ENCODE measurements at places on chromosomes 3 and 15. TPM values are rescaled to one million over a fixed set of nuclear protein-coding genes. Genes with fewer than 3 reads are reported as not detected.

CLRN1 gene
- not detected for total RNA-seq

MKRN2OS gene
- total RNA-seq = 1.8 TPM

ACOX2 gene
- total RNA-seq = not detected

BFSP2 gene
- total RNA-seq = not detected

SIDT1 gene
- total RNA-seq = under 0.01 TPM

CYP1A2 gene
- total RNA-seq = not detected

AMT gene
- total RNA-seq = 0.52 TPM

CCNB2 gene
- 2.0 TPM for total RNA-seq

TRA2B gene
- 170 TPM for total RNA-seq

CMTM7 gene
- 7.5 TPM for total RNA-seq

GABRA5 gene
- total RNA-seq = not detected

FOXB1 gene
- not detected for total RNA-seq

IP6K2 gene
- total RNA-seq = 50.7 TPM

SPATA12 gene
- 0.10 TPM for total RNA-seq

CXCR6 gene
- total RNA-seq = not detected

MNS1 gene
- 0.35 TPM for total RNA-seq

CHRNB4 gene
- total RNA-seq = not detected

IL20RB gene
- total RNA-seq = 0.35 TPM

ATP8B4 gene
- 0.30 TPM for total RNA-seq

RAD51 gene
- total RNA-seq = 5.6 TPM

NAALADL2 gene
- 6.0 TPM for total RNA-seq

CCK gene
- total RNA-seq = 0.69 TPM

TMEM207 gene
- not detected for total RNA-seq

NOX5 gene
- total RNA-seq = not detected

SERINC4 gene
- total RNA-seq = 0.05 TPM

CACNA2D2 gene
- 0.17 TPM for total RNA-seq

ZKSCAN7 gene
- total RNA-seq = 12.2 TPM

WNT5A gene
- 20.5 TPM for total RNA-seq

CKMT1B gene
- total RNA-seq = 1.9 TPM

TRAIP gene
- 2.8 TPM for total RNA-seq

CNTN3 gene
- total RNA-seq = 0.80 TPM

ITGB5 gene
- 304 TPM for total RNA-seq

ZBED2 gene
- 13.5 TPM for total RNA-seq

PDZRN3 gene
- total RNA-seq = 0.17 TPM

SI gene
- total RNA-seq = not detected

OXTR gene
- 6.9 TPM for total RNA-seq

GOLGA8S gene
- total RNA-seq = 0.10 TPM

DLL4 gene
- 0.17 TPM for total RNA-seq

RFTN1 gene
- total RNA-seq = 43.2 TPM

LDHAL6B gene
- not detected for total RNA-seq

ADPGK gene
- 69.8 TPM for total RNA-seq

LRRIQ4 gene
- total RNA-seq = 0.17 TPM

ABHD2 gene
- total RNA-seq = 82.1 TPM

RYR3 gene
- total RNA-seq = 0.35 TPM

SYNPR gene
- not detected for total RNA-seq

PEX11A gene
- 11.6 TPM for total RNA-seq

STAB1 gene
- 0.50 TPM for total RNA-seq

KBTBD13 gene
- total RNA-seq = not detected

IL5RA gene
- not detected for total RNA-seq

IL12A gene
- total RNA-seq = not detected

LSG1 gene
- total RNA-seq = 37.3 TPM

GABRB3 gene
- 2.4 TPM for total RNA-seq

CHRM5 gene
- 0.05 TPM for total RNA-seq

HYAL2 gene
- total RNA-seq = 127 TPM

WDR76 gene
- total RNA-seq = 17.0 TPM

GPR27 gene
- 4.0 TPM for total RNA-seq

ADAMTSL3 gene
- total RNA-seq = 20.7 TPM

SPESP1 gene
- 0.75 TPM for total RNA-seq
